Stimulated activated CD8-positive, alpha-beta memory T cell treated with anti-CD3 and anti-CD28 coated beads, Interleukin-4, amount 100 ng/mL, for 1 hour (primary cell): ENCODE measurements at places on chromosomes 11 and 22.

GRCh38 chr11:123547180-123547579 lies 107.2 kb downstream of the SCN3B start:
- no peak for DNase-seq

DNA sequence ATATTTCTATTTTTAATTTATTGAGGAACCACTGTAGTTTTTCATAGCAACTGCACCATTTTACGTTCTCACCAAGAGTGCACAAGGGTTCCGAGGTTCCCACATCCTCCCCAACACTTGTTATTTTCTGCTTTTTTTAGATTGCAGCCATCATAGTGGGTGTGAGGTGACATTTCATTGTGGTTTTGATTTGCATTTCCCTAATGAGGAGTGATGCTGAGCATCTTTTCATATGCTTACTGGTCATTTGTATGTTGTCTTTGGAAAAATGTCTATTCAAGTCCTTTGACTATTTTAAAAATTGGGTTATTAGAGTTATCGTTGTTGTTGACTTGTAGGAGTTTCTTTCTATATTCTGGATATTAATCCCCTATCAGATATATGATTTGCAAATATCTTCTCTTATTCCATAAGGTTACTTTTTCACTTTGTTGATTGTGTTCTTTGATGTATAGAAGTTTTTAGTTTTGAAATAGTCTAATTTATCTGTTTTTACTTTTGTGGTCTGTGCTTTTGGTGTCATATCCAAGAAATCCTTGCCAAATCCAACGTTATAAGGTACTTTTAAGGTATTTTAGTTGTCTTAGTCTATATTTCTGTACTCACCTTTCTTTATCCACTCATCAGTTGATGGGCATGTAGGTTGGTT lies 9.0 kb downstream of the NEAT1 start:
- no peak for DNase-seq

- no peak for DNase-seq
These were observed 26.1 kb downstream of the GDPD5 start for GRCh38 chr11:75499423-75500190.

- no peak for DNase-seq
These were observed 277.6 kb downstream of the TTC28 start for GRCh38 chr22:28402060-28402459.

DNA sequence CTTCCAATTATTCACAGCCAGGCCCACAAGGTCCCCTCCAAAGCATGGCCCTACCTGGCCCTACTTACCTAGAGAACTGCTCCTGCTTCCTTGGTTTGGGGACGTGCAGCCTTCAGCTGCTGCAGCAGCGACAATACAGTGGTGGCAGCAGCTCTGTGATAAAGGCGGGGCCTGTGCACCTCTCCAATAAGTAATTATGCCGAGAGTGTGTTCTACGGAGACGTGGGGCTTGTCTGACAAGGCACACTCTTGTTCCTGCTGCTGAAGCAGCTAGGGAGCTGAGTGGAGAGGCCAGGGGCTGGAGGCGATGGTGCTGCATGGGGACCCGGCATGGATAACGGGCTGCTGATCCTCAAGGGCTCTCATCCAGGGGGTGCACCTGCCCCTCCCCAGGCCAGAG lies 98.0 kb upstream of the THY1 start:
- DNase-seq = no peak

DNA sequence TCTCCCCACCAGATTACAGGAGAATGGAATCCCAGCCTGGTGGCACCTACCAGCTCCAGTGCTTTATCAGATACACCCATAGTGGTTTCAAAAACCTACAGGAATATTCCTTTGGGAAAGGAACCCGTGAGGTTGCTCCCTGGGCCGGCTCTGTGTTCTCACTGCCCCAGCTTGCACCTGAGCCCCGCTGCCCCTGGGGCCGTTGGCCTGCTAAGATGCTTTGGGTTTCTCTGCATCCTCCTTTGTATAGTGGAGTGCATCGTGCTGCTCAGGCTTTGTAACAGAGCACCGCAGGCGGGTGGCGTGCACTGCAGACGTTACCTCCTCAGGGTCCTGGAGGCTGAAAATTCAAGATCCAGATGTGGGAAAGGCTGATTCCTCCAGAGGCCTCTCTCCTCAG lies 414.1 kb downstream of the BRD1 start:
- DNase-seq = no peak

- DNase-seq = no peak
These were observed 51.5 kb downstream of the LHFPL7 start for GRCh38 chr22:24894998-24895397.

DNA sequence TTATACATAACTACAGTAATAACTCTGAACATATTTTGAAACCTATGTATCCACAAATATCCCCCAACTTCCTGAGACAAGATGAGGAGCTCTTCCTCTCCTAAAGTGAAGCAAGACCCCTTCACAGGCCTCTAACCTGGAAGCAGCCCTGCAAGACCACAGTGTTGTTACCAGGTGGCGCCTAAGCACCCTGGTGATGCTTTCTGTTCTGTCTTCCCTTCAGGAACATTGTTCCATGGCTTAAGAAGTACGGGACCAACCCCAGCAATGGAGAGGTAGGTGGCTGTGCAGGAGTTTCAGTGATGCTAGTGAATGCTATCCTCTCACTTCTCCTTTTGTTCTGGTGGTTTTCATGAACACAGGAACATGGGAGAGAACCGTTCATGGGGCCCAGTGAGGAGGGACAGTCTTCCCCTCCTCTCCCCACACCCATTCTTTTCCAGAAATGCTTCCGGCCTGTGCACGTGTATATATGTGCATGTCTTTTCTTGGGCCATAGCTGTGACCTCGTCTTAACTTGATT lies 6.4 kb downstream of the PPIL2 start:
- no peak for DNase-seq

- no peak for DNase-seq
These were observed 10.6 kb downstream of the SLC5A4 start for GRCh38 chr22:32244547-32244946.

- DNase-seq = no peak
These were observed 978 bp downstream of the FLI1 start for GRCh38 chr11:128694618-128695481.

GRCh38 chr11:11186249-11186648 lies 166.8 kb downstream of the CSNK2A3 start:
- no peak for DNase-seq

DNA sequence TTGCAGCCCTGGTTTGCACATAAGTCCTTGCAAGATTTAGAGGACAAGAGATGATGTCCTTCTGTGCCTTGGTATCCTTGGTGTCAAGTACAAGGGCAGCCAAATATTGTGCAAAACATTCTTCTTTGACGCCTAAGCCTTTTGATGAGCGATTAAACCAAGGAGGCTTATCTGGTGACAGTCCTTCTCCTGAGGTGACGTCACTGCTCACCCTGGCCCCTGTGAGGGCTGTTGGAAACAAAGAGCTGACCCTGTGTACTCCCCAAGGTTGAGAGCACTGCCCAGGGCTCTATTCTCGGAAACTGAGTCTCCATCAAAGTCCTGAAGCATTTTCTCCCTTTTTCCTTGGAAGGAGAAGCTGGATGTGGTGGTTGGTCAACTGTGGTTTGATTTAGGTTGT lies 4.7 kb upstream of the GRAMD1B start:
- DNase-seq = no peak

DNA sequence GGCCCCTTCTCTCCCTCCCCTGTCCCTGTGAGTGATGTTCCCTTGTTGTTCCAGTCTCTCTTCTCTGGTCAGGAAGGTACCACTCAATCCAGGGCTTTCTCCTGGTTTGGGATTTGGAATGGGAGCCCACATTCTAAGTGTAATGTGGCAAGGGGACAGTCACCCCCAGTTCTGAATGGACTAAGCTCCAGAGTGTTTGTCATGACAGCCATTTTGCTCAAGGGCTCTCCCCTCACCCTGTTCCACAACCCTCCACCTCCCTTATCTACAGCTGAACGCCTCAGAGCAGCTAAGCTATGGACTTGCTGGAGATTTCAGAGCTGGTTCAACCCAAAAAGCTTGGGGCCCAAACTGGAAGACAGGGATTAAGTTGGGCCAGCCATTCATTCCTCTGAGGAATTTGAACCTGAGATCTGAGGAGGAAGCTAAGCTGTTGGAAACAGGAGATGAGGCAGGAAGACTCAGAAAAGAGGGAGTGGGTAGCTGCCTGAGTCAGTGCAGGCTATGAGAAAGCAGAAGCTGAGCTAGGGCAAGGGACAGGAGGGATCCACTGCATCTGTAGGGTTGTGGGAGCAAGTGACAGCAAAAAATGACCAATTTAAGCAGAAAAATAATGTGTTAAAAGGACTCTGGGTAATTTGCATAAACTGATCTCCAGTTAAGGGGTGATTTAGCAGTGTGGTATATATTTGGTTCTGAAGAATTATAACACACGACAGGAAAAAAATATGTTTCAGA lies 22.9 kb upstream of the FCHSD2 start:
- DNase-seq = no peak

- no peak for DNase-seq
These were observed 31.7 kb downstream of the KIRREL3 start for GRCh38 chr11:126968915-126969314.

- DNase-seq = no peak
These were observed 146.7 kb downstream of the LDLRAD3 start for GRCh38 chr11:36090356-36091109.

GRCh38 chr11:81495699-81496292 lies 1237.9 kb downstream of the FAM181B start:
- no peak for DNase-seq

GRCh38 chr11:125903711-125904659 lies at the start of gene DDX25:
Gene DDX25, plus strand, starts transcription at chr11:125904508. Its CDS starts 10 bp downstream, at chr11:125904518.
- DNase-seq = no peak

- no peak for DNase-seq
These were observed 12.2 kb downstream of the TXN2 start for GRCh38 chr22:36469094-36469710.

DNA sequence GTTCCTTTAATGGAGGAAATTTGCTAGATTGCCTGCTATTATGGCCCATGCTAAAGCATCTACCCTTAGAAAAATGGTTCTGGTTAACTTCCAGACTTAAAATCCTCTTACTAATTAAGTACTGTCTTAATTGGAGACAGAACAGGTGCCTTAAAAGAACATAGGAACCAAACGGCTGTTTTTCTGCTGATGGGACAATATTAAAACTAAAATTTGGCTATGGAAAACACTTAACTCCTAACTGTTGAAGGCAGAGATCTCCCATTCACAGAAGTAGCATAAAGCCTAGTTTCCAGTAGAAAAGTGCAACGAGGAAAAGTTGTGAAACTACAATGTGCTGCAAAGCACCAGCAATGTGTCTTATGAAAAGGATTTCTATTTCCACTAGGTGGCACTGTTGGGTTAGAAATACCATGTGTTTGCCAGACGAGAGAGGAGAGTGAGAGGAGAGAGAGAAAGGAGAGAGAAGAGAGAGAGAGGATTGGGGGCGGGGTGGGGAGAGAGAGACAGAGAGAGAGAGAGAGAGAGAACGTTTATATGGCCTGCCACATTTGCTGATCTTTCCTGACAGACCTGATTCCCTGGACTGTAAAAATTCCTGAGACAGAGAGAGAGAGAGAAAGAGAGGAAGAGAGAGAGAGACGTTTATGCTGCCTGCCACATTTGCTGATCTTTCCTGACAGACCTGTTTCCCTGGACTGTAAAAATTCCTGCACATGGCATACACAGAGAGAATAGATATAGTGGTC lies 51.5 kb downstream of the FAM181B start:
- no peak for DNase-seq

DNA sequence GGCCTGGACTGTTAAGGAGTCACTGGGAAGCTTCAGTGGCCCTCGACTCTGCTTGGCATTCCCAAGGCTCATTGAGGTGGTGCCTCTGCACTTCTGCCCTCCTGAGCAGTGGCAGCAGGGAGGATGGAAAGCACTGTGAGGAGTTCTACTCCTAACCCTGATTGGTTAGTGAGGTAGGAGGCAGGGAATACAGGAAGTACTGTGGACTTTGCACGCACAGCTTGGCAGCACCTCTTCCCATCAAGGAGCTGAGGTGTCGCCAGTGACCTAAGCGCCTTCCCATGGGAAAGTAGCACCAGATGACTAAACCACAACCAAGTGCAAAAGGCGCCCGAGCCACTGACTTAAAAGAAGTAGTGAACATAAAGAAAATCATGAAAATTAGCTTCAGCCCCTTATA lies 152.5 kb upstream of the CADM1 start:
- no peak for DNase-seq

- DNase-seq = no peak
These were observed 613 bp upstream of the GSC2 start for GRCh38 chr22:19150482-19151328.

DNA sequence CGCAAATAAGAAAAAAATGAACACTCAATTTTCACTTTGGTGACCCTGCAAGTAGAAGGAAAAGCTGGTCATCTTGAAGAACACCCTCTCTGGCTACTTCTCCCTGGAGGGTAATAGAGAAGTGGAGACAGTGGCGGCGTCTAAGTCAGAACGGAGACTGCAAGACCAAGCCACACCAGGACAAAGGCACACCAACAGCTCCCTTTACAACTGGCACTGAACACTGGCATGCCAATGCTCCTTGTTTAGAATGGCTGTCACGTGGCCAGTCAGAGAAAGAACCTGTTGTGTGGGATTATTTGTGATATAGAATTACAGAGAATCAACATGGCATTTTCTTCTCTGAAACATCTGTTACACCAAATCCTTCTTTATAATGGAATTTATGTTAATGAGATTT lies 61.3 kb upstream of the YPEL1 start:
- DNase-seq = no peak

DNA sequence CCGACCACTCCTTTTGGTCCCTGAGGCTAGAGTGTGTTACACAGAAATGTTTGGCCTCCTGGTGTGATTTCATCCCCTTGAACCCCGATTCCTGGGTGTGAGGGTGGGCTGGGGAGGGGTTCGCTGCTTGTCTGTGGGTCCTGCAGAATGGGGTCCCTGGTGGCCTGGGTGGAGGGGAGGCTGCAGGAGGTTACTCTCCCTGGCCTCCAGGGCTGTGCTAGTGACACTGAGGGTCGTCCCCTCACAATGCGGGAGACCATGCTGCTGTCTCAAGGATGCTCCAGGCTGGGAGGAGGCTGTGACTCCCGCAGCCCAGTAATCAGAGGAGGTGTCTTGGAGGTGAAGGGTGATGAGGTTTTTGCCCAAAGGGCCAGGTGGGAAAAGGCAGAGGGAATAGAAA lies 17.0 kb upstream of the OMP start:
- DNase-seq = no peak

DNA sequence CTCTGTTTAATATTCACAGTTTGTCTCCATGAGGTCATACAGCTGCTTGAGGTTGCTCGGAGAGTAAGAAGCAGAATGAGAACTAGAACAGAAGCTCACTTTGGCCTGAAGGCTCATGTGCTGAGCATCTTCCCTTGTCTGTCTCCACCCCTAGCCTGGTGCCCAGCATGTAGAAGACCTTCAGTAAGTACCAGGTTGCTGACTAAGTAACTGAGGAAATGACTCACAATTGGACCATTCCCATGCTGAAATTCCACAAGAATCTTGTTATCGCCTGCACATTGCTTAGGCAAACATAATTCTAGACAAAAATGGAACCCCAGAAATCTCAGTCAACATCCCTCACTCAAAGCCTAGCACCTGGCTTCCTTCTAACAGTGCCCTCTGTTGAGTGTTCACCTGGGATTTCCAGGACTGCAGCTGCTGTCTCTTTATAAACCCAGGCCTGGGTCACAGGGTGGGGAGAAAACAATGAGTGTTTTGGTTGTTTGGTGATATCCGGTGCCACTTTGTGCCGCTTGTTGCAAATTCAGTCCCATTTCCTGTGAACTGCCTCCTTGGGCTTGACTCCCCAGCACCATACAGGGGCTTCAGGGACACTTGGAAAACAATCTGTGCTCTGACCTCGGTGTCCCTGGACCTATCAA lies 406.8 kb downstream of the ETS1 start:
- no peak for DNase-seq
